ENCODE measurements at places on chromosomes 6 and 20.

- DNase-seq, result no peak
Measured at GRCh38 chr6:118092086-118092485, 185.0 kb downstream of the SLC35F1 start.

DNA sequence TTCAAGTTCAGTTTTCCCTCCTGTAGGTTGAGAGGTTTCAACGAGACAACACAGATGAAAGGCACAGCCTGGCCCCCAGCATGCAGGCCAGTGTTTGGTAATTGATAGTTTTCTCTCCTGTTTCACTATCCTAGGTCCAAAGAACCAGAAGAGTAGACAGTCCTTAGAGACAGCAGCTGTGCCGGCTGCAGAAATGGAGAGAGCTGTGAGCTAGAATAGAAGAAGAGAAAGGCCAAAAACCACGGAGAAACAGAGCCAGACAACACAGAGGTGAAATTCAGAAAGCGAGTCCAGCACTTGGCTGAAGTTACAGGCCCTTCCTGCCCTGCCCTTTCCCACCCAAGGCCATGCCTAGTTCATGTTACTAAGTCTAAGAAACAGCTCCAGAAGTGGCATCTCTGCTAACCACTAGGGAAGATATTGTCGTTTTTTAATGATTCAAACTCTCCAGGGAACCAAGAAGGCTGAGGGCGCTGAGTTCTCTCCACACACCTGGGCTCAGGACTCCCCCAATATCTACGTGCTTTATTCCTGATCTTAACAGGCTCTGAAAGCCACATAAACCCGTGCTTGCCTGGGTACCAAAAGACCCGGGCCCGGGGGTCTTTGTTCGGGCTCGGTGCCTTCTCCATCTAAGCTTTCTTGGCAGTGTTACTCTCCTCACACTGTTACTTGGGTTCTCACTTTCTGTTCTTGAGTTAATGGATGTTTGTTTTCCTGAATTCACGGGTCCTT is 16.5 kb upstream of the RBPJL start:
- no peak for DNase-seq

GRCh38 chr6:166476634-166477215 is 94.0 kb upstream of the MPC1 start:
- DNase-seq, result no peak

- DNase-seq, result no peak
Measured at GRCh38 chr6:108715832-108716231, 132.4 kb upstream of the ARMC2 start.

GRCh38 chr6:113495521-113495920 is 361.6 kb upstream of the MARCKS start:
- no peak for DNase-seq

DNA sequence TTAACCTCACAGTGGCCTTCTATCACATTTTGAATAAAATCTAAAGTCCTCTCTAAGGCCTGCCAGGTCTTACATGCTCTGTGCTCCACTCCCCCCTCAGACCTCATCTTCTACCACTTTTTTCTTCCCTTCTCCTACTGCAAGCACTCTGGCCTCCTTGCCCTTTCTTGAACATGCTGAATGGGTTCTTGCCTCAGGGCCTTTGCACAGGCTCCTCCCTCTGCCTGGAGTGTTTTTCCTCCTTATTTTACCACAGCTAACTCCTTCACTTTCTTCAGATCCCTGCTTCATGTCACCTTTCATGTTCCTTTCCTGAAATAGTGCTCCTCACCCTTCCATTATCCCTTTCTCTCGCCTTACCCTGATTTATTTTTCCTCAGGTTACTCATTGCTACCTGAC is 97.9 kb upstream of the FOXP4 start:
- no peak for DNase-seq

DNA sequence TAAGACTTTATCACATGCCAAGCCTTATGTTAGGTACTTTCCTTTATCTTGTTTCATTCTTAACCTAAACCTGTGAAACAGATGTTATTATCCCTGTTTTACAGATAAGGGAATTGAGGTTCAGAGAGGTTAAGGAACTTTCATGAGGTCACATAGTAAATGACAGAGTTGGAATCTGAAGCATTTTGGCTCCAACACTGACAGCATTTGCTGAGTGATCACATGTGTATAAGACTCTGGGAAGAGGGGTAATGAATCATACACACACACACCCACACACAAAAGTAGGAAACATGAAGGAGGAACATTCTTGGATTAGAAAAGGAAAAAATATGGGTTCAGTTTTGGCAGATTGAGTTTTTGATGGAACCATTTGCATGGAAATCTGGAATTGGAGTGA is 212.5 kb downstream of the GJA1 start:
- no peak for DNase-seq

DNA sequence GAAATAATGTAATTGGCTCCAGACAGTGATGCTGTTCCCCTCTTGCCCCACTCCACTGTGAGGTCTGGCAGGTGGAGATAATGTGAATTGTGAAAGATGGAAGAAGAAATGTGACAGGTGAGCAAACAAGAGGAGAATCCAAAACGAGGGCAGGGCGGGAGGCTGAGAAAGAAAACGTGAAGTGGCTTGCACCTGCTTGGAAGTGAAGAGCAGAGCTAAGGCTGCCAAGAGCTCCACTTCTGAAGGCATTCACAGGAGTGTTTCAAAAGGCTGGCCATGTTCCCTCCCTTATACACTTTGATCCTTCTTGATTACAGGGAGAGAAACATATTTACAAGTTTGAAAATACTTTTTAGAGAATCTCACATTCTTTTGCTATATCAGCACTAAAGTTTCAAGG is 359.4 kb downstream of the EPHA7 start:
- DNase-seq, result no peak

GRCh38 chr6:150659046-150659763 is 59.5 kb downstream of the PLEKHG1 start:
- DNase-seq, result no peak

DNA sequence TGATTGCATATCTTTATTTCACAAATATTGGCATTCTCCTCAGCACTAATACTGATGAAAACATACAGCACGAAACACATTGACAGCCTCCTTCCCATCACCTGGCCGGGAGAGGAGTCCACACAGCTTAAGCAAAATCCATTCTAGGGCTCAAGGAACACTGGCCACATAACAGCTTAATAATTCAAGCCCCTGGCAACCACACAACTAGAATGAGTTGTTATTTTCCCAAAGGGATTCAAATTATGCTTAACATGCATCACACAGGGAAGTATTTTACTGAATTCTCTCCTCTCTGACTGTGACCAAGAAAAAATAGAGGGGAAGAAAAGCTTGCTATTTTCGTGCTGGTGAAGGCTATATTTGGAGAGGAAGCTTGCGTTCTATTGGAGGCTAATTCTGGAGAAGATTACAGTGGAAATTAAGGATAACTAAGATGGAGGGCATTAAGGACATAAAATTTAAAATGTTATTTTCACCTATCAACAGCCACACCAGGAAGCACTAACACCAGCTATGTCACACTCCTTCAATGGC is 198.5 kb downstream of the ADGRG6 start:
- no peak for DNase-seq

DNA sequence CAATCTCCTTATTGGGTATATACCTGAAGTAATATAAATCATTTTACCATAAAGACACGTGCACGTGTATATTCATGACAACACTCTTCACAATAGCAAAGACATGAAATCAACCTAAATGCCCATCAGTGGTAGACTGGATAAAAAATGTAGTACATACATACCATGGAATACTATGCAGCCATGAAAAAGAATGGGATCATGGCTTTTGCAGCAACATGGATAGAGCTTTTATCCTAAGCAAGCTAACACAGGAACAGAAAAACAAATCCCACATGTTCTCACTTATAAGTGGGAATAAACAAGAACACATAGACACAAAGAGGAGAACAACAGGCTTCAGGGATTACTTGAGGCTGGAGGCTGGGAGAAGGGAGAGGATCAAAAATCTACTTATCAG is 208.3 kb upstream of the QKI start:
- DNase-seq, result no peak

- DNase-seq, result no peak
Measured at GRCh38 chr6:34241351-34242215, 4.9 kb downstream of the HMGA1 start.

DNA sequence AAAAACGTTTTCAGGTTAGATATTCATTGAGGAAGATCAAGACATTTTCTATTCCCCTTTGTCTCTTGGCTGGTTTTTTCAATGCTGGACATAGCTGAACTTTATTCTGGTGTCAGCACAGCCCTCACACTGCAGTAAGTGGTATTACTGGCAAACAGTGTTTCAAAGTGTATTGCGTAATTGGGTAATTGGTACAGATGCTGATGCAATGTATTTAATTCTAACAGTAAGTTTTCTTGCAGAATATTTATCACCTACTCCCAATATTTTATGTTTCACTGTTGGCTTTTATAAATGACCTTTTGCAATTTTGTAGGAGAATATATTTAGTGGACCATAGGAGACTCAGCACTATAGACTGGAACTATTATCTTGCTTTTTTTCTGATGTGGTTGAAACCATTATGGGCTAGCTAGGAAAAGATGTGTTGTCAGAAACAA is 287.6 kb upstream of the SOX4 start:
- no peak for DNase-seq

DNA sequence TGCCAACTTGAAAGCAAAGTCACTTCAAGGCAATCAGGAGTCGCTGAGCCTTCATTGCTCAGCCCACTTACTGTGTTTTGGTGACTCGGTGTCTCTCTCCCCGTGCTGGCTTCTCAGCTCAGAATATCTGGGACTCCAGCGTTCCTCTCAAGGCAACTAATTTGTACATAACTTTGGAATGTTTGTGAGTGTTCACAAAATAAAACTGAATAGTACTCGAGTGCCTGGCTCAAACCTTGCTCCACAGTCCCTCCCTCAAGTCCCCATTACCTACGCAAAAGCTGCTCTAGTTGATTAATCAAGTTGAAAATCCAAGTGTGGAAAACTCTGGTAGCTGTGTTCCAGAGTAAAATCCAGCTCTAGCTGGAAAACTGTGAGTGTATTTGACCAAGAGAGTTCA is 8.6 kb downstream of the IPCEF1 start:
- no peak for DNase-seq

GRCh38 chr6:48859562-48860123 is 603.4 kb downstream of the MMUT start:
- no peak for DNase-seq

GRCh38 chr6:404685-405423 is 13.3 kb downstream of the IRF4 start:
- no peak for DNase-seq

DNA sequence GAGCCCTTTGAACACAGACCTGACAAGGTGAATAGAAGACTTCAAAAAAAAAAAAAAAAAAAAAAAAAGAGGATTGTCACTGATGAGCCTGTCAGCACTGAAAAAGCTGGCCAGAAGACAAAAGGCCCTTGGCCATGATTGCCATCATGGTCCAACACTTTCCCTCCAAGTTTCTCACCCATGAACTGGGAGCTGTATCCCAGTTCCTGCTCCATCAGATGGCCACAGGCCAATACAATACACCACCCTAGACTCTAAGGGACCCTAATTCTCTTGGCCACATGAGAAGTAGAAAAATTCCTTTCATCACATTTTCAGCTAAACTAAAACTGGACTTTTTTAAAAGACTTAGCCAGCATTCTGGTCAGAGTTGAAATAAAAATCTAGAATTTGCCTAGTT is 50.2 kb downstream of the NUDT3 start:
- DNase-seq, result no peak

- peak; percentile 57 for DNase-seq
Measured at GRCh38 chr6:90285611-90286381, 10.8 kb downstream of the BACH2 start.

DNA sequence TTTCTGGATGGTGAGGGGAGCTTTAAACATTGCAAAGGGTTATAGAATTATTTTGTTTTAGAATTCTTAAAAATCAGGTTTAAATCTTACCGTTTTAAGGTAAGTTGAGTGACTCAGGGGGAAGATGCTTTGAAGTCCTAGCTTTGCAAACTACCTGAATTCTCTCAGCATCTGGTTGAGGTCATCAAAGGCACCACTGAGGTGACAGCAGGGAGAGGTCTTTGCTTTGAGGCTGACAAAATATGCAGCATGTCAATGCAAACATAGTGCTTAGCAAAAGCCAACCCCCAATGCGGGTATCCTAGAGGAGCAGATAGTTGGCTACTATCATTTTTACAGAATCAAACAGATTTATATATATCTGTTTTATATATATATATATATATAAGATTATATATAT is 219.5 kb downstream of the SLC24A3 start:
- DNase-seq, result no peak

- no peak for DNase-seq
Measured at GRCh38 chr6:137471986-137472385, 22.2 kb downstream of the OLIG3 start.

DNA sequence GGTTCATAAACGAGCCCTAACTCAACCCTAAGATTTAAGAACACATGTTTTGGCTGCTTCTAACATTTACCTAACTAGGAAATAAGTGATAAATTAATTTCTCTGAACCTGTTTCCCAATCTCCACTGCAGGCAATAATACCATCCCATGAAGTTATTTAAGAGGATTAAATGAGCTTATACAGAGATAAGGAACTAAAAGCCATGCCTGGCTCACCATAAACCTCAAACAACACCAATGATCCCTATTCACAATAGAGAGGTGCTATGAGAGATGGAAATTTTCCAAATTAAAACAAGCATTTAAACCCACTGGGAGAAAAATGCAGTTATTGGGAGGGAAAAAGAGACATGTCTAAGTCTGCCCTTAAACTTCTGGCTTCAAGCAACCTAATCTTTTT is 33.9 kb upstream of the KLHL31 start:
- DNase-seq, result no peak

DNA sequence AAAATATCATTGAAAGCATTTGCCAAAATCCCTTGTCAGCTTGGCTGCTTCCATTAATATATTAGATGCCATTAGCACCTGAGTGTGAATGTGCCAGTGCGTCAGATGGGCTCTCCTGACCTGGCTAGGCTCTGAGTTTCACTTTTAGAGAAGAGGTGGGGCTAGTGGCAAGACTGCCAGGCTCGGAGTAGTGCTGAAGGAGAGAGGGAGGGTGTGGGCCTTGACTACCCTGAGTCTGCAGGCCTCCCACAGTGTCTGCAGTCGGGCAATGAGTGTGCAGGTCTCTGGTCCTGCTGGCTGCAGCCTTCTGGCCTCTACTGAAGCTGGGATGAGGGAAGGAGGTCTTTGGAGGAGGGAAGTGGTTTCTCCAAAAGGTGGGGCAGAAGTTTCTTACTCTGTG is 34.6 kb upstream of the PNPLA1 start:
- DNase-seq, result no peak

- no peak for DNase-seq
Measured at GRCh38 chr20:37894454-37894853, 8.5 kb upstream of the VSTM2L start.

DNA sequence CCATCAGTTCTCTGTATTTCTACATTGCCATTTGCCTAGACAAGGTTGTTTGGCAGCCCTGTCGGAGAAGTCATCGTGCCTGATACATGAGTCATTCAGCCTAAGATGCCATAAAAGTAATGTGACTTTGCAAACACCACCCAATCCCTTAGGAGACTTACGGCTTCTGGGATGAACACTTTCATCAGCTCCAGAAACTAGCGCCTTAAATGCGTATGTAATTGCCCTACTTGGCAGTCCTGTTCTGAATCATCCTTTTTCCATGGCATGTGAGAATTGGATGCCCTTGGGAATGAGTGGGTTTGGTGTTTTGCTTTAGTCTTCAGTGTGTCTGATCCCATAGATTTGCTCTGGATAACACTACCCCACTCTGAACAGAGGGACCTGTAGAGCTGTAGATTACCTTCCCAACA is 158.5 kb downstream of the SASH1 start:
- no peak for DNase-seq

- no peak for DNase-seq
Measured at GRCh38 chr20:3667434-3668037, 4.3 kb upstream of the GFRA4 start.

- no peak for DNase-seq
Measured at GRCh38 chr6:22008248-22008836, 288.5 kb downstream of the PRL start.

GRCh38 chr6:65903992-65904391 is 197.0 kb upstream of the EYS start:
- no peak for DNase-seq
